MM.1S (cell line): ENCODE measurements at places on chromosomes 3 and 15.

DNA sequence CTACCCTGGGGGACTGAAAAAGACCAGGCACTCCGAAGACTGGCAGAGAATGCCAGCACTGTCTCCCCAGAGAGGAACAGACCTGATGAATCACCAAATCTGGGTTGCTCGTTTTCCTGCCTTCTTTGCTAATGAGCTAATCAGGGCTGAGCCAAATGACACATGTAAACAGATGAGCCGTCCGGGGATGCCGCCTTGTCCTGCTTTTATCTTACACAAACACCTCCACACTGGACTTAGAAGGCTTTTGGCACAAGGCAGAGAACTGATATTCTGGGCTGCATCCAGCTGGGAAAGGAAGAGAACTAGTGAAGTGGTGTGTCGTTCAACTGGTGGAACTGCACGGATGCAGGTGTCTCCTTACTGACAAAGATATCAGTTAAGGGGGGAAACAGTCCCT lies 88.1 kb downstream of the MECOM start:
- no peak for DNase-seq

- DNase-seq: no peak
These were observed 456 bp upstream of the C15orf61 start for GRCh38 chr15:67520321-67521028.

- DNase-seq: peak; percentile 17
These were observed 1.3 kb downstream of the CD47 start for GRCh38 chr3:108089579-108089978.

- no peak for DNase-seq
These were observed 154.9 kb upstream of the ANKRD28 start for GRCh38 chr3:15952543-15953175.

DNA sequence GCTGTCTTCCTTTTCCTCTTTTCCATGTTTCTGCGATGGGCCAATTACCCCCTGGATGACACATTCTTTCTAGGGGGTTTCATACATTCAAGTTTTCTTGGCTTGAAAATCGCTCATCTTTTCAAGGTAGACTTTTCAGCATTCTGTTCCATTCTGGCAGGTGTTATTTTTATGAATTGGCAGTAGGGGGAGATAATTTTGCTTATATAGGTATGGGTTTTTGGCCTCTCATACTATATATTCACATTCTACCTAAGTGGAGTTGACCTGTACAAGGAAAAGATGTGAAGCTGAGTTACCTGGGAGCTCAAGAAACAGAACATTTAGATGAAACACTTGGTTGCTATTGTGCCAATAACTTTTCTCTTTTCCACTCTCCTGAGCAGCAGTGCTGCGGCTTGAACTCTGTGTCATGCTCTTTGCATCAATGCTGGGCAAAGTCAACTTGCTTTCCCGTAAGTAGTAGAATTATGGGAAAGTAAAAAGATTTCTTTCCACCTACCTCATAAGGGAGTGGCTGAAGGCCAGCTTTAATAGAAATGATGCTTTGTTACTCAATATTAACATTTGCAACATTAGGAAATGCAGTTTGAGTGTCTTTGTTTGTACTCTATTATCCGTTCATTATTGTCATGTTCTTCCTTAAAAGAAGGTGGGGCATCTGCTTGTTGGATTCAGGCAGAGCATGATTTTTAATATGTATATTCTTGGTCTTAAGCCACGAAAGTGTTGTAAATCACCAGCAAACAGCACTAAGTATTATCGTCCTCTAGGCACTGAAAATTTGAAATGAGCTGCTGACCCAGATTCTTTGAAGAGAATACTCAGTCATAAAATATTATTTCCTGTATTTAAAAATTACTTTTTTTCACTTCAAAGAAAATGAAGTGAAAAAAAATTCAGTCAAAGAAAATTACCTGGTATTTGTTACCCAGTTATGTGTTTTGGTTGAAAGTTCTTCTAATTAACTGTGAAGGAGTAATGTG lies 27.7 kb upstream of the MFSD1 start:
- DNase-seq: no peak

DNA sequence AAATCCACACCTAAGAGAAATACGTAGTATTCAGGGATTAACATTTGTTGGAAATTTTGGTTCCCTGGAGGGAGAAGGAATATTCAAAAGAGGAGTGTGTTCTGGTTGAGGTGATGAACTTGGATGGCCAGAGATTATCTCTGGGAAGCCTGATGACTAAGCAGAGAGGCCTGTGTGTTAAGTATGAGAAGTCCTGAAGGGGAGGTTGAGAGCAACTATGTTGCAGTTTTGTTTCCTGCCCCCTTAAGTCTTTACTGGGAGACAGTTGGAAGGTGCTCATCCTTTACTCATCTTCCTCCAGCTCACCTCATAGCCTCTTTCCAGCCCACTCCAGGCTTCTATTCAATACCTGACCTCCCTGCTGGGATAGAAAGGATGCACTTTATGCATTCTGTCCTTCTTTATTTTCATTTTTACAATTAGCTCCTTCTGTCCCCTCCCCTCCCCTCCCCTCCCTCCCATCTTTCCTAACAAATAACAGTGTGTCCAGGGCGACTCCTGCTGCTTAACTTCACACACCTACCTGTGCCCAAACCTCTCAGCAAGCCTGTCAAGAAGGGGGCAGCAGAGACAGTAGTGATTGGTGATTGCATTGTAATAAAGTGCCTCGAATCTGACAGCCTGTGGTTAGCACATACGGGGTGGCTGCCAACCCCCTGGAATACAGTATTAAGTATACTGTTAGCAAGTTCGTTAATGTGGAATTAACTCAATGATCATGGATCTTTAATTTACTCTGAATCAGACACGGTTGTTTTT lies 11.9 kb downstream of the RAP2B start:
- no peak for DNase-seq

- no peak for DNase-seq
These were observed 241.2 kb downstream of the PDZRN3 start for GRCh38 chr3:73383470-73384049.

- peak; percentile 18 for DNase-seq
These were observed 2.1 kb upstream of the RHO start for GRCh38 chr3:129526121-129526900.

GRCh38 chr3:152376351-152377183 lies 107.8 kb downstream of the MBNL1 start:
- DNase-seq: peak; percentile 34

- no peak for DNase-seq
These were observed 100.6 kb downstream of the KLHL25 start for GRCh38 chr15:85694091-85694490.

- DNase-seq: no peak
These were observed 148.5 kb upstream of the ICE2 start for GRCh38 chr15:60627298-60627943.

GRCh38 chr15:25797035-25797434 lies 66.1 kb downstream of the ATP10A start:
- no peak for DNase-seq

DNA sequence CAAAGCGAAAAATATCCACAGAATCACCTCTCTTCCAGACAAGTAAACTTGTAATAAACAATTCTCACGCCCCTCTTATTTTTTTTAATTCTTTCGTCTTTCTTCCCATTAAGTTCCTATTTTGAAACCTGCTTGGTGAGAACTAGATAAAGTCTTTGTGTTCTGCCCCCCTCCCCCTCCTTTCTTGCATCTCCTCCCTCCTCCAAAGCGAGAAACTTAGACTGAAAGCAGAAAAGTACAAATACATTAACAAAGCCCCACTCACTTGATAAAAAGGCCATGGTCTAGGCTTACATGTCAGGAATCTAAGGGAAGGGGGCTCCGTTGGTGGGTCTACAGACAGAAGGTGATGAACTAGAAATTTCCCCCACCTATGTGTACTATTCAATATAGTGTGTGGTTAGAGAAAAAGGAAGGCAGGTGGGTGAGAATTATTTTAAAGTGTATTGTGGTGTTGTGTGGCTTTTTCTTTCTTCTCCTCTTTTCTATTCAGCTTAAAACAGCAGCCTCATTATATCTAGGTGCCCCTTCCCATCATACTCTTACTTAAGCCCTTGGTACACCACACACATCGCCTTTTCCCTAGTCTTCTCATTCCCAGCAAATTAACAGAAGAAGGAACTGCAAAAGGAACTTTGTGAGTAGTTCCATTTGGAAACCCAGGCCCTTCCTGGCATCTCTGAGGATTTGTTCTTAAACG lies 215.3 kb downstream of the MEIS2 start:
- DNase-seq: no peak

GRCh38 chr15:59222906-59223550 lies 16.4 kb downstream of the LDHAL6B start:
- DNase-seq: no peak

- DNase-seq: no peak
These were observed 23.7 kb upstream of the STRIT1 start for GRCh38 chr3:155317211-155317610.

- DNase-seq: no peak
These were observed 31.9 kb downstream of the UBXN7 start for GRCh38 chr3:196400331-196400730.

- no peak for DNase-seq
These were observed 650.8 kb upstream of the SGO1 start for GRCh38 chr3:20836801-20837200.

GRCh38 chr15:66719471-66719870 lies 17.4 kb downstream of the SMAD6 start:
- DNase-seq: no peak

DNA sequence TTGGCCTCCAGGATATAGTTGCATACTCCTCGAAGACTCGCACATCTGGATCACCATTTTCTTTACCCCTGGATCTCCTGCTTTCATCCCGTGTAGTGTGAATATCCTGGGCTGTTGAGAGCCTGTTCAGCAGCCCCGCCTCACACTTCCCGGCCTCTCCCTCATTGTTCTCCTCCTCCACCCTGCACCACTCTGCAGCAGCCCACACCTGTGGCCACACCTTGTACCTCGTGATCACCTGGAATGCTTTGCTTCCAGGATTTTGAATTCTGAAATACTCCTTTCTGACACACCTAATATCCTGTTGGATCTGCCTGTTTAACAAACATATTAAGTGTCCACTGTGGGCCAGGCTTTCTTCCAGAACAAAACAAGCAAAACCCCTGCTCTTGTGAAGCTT lies 14.4 kb downstream of the ABHD17C start:
- no peak for DNase-seq

DNA sequence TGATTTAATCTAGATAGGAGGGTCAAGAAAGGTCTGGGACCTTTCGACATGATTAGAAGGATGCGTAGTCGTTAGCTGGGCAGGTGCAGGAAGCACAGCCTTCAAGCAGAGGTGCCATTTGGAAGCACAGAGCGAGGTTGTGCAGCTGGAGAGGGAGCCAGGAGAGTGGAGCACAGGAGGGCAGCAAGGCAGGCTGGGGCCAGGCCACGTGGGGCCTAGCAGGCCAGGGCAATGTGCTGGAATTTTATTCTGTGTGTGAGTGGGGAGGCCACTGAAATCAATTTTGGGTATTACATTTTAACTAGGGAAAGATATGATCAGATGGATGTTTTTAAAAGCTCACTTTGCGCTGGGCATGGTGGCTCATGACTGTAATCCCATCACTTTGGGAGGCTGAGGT lies 297.0 kb upstream of the LRRFIP2 start:
- no peak for DNase-seq

DNA sequence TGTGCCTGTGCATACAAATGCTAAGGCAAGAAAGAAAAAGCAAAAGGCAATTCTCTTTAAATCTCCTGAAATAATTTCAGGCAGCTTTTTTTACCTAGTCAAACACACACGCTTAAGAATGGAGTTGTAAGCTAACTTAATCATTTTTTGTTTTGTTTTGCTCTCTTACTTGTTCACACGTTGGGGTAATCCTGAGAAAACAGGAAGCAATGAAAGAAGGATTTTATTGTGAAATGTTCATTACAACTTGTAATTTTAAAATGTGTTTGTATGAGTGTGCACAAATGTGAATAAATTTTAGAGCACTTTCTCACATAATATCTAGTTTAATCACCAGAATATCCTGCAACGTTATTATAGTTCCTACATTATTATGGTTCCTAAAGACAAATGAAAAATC lies 263.8 kb downstream of the LPP start:
- DNase-seq: no peak

GRCh38 chr15:71683411-71684274 lies 126.7 kb upstream of the NR2E3 start:
- no peak for DNase-seq

GRCh38 chr3:129228891-129229585 lies 20.4 kb upstream of the COPG1 start:
- no peak for DNase-seq

- no peak for DNase-seq
These were observed 5.5 kb downstream of the SUMF1 start for GRCh38 chr3:4461468-4462090.

- no peak for DNase-seq
These were observed 126.5 kb downstream of the ADAMTS17 start for GRCh38 chr15:100215031-100215842.

DNA sequence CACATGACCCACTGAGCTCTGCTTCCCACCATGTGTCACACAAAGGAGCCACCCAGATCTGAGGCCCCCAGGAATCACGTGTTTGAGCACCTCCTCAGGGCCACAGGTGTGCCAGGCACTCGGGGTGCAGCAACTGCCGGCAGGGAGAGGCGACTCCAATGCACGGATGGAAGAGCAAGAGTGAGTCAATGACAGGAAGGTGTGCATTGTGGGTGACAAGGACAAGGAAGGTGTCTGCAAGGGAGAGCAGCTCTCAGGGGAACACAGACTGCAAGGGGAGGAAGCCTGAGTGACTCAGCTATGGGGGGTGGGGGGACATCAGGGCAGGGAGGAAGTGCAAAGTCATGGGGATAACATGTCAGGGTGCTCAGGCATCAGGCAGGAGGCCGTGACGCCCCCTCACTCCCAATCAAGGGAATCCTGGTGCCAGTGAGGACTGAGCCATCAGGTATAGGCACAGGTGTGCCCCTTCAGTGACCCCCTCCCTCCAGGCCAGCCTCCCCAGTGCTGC lies 67.4 kb downstream of the NUP210 start:
- DNase-seq: no peak

GRCh38 chr3:57164217-57164656 lies 916 bp downstream of the IL17RD start:
- DNase-seq: no peak

DNA sequence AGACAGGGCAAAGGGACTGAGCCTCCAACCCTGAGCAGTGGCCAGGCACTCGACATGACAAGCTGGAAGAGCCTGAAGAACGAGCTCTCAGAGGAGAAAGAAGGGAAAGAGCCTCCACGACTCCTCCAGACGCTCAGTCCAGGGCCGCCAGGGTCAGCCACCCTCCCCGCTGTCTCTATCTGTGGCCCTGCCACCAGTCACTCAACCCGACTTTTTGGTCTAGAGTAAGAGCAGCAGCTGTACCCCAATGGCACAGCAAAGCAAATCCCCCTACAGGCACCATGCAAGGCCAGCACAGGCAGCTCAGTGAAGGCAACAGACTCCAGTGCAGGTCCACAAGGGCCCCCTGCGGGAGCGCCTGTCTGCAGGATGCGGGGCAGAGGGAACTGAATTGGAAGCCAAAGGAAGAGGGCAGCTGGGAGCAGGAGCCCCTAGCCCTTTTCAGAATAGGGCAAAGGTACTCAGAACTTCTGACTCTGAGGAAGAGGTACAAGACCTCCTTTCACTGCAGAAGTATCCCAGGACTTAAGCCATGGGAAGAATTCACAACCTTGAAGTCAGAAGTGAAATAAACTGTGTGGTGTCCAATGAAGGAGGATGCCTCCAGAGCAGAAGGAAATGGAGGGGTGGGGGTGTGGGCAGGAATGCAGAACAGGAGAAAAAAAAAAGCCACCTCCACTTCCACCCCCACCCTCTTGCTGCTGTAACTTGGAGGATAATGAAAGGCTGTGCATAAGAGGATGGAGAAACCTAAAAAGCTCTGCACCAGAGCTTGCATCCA lies 8.5 kb upstream of the GRAMD2A start:
- no peak for DNase-seq

- no peak for DNase-seq
These were observed 357.1 kb downstream of the ZPLD1 start for GRCh38 chr3:102791641-102792589.
